ENCODE measurements at places on chromosomes 13 and 19. TPM values are rescaled to one million over a fixed set of nuclear protein-coding genes. Genes with fewer than 3 reads are reported as not detected.

GRCh38 chr19:4589579-4590410 lies 30.3 kb upstream of the SEMA6B start:
- DNase-seq: no peak

- DNase-seq: peak; percentile 71
Measured at GRCh38 chr19:58498316-58499020, 13.3 kb downstream of the SLC27A5 start.

- no peak for DNase-seq
Measured at GRCh38 chr19:44113784-44114390, 688 bp downstream of the ZNF225 start.

DNA sequence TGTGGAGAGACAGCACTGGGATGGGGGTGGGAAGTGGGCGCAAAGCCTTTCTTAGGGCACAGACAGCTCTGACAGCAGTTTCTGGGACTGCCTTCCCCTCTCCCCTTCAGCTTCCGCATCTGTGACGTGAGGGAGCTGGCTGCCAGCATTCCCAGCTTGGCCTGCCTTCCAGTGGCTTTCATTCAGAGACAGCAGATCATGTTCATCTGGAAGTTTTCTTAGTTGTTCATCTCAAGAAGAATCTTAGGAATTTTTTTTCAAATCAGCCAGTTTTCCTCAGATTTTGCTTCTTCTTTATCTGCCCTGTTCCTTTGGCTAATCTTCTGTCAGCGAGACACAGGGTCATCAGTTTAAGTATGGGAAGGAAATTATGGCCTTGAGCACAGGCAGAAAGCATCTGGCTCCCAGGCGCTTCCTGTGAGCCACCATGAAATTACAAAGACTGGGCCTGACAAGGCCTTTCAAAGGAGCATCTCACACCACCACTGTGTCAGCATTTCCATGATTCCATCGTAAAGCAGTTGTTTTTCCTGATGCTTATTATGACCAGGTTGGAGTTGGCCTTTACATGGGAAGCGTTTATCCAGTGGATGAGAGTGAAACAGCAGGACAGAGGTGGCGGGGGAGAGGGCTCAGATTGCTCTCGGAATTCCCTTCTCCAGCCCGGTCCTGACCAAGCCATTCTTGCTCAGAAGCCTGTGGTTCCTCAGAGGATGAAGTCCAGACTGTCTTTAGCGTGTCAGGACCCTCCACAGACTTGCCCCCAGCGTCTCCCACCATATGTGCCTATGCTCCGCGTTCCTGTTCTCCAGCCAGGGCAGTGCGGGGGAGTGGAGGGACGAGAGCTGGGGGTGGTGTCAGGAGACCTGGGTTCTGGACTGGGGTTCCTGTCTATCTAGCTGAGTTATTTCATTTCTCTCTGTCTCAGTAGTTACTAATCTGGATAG lies 43.6 kb downstream of the ARHGAP35 start:
- DNase-seq: peak; percentile 69

- no peak for DNase-seq
Measured at GRCh38 chr13:79003989-79004898, 345.3 kb upstream of the OBI1 start.

- DNase-seq: no peak
Measured at GRCh38 chr13:38624822-38625221, 62.1 kb upstream of the FREM2 start.

DNA sequence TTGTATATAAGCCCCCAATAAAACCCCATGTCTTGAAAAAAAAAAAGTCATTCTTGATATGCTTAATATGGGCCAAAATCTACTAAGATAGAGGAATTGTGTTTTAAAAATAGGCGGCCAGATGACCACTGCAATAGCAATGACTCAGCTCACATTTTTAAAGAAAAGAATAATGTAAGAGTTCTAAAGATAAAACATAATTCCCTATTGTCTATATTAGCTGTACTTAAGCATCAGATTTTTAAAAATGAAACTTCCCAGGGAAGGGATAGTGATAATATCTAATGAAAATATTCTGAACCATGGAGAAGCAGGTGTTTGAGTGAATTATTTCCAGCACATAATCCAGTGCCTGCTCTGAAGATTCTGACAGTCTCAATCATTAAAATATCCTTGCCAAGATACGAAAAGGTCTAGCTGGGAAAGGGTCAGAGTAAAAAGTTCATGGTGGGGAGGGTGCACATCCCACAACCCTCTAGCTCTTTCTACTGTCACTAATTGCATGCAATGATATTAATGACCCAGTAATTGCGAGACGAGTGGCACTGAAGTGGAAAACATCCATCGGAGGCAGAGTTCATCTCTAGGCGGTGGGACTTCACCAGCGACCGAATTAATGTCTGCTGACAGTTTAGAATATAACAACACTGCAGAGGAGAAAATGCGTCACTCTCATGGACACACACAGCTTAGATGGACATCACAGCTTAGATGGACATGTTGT lies 31.6 kb downstream of the EFNB2 start:
- DNase-seq: no peak

GRCh38 chr19:5313307-5313706 lies 27.3 kb downstream of the PTPRS start:
- peak; percentile 74 for DNase-seq

GRCh38 chr13:48873587-48873986 lies 102.1 kb upstream of the FNDC3A start:
- DNase-seq: no peak

GRCh38 chr19:30886222-30886621 lies 463.0 kb downstream of the TSHZ3 start:
- no peak for DNase-seq

DNA sequence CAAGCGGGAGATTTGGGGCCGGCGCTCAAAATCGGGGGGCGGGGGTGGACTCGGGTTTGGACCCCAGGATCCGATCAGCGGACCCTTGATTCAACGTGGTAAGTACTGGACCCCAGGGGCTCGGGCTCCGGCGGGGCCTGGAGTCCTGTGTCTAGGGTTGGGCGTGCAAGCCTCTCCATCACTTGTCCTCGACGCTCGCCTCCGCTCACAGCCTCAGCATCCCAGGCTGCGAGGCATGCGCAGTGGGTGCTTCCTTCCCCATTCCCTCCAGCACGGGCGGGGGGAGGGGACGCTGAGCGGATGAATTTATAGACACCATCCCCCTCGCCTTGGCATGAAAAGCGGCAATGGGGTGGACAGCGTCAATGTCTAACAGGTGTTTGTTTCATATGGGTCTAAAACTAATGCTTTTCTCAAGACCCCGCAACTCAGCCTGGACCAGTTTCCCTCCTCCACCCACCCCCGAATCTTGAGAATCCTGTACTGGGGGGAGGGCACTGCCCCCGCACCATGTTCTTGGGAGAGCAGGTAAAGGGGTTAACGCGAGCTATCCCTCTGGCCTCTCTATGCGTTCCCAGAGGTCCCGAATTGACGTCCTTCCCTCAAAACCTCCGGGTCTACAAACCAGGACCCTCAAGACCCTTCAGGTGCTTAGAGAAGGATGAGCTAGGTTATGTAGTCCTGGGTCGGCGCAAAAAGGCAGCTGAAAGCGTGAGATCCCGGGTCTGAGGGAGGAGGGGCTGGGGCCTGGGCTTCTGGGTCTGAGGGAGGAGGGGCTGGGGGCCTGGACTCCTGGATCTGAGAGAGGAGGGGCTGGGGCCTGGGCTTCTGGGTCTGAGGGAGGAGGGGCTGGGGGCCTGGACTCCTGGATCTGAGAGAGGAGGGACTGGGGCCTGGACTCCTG lies 579 bp downstream of the CPT1C start:
- DNase-seq: peak; percentile 78

DNA sequence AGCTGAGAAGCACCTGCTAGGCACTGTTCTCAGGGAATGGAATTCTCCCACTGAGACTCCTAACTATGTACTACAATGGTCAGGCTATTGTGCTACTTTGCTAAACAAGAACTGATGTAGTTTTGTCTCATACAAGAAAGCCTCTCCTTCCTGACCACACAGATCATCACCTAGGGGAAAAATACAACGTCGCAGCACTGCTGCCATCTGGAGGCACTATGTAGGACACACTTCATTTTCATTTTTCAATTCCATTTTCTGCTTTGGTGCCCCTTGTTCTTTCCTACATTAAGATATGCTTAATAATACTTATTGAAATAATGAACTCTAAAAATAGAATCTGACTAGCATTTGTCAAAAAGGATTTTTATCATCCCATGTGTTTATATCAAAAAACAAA lies 21.1 kb downstream of the PROSER1 start:
- no peak for DNase-seq

DNA sequence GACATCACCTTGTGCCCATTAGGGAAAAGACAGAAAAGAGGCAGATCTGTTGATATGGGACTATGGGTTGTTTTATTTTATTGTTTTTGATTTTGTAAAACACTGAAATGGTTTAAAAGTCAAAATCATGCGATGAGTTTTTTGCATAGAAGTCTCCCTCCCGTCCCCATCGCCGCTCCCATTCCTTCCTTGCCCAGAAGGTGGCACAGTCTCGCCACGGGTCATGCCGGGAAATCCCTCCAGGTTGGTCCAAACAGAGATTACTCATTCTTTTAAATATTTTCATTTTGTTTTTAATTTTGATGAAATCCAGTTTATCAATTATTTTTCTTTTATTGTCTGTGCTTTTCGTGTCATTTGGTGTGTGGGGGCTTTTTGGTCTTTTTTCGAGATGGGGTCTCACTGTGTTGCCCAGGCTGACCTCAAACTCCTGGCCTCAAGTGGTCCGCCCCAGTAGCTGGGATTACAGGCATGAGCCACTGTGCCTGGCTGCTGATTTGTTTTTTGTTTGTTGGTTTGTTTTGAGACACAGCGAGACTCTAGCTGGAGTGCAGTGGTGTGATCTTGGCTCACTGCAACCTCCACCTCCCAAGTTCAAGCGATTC lies 9.2 kb downstream of the PGPEP1 start:
- DNase-seq: peak; percentile 34

Gene BORCS8
- 33.2 TPM for total RNA-seq

Gene CABP5
- not detected for total RNA-seq

Gene UBE2L5
- not detected for total RNA-seq

Gene GRK1
- not detected for total RNA-seq

Measured in right cardiac atrium (tissue), 5 donors.